ENCODE measurements at places on chromosomes 11 and 22.

- DNase-seq = peak; percentile 9
These were observed 22.2 kb downstream of the TREH start for GRCh38 chr11:118657238-118657637.

DNA sequence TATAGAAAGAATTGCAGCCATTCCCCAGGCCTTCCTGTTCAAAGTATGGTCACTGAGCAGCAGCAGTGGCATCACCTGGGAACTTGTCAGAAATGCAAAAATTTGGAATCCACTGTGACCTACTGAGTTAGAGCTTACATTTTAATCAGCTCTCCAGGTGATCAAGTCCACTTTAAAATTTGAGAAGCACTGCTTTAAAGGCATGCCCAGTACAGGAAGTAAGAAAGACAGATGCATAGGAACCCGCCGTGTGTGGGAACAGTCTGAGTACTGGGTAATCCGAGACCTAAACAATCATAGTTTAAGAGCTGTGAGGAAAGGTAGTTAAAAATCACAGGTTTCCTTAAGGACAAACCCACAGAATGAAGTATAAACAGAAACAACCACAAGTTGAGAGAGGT lies 462.4 kb downstream of the RAB38 start:
- no peak for DNase-seq

DNA sequence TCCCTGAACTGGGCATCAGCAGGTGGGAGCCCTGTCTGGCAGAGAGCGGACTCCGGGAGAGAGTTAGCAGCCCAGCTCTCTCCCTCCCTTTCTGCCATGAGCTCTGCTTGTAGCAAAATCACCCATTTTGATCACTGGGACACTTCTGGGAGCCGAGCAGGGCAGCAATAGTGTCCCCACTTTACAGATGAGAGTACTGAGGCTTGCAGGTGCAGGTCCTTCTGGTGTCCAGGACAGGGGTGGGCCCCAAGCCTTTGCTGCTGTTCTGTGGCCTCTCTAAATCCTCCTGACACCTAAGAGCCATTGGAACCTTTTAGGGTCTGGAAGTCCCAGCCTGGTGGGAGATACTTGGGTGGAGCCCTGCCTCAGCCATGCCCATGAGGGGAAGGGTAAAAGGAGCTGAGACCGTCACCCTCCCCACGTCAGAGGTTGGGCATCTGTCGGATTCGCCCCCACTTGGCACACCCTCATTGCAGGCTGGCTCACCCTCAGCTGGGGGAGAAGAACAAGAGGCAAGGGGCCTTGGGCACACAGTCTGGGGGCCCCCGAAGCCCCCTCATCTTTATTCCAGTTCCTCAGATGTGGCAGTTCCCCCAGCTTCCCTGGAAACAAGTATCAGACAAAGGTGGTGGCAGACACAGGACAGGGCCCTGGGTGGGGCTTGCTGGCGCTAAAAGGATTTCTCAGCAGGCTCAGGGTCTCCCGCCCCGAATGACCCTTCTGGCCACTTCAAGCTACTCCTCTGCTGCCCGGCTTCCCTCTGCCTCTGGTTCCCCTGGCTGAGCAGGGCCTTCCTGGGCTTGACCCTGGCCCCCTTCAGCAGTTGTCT lies 4.5 kb downstream of the RIN1 start:
- no peak for DNase-seq

DNA sequence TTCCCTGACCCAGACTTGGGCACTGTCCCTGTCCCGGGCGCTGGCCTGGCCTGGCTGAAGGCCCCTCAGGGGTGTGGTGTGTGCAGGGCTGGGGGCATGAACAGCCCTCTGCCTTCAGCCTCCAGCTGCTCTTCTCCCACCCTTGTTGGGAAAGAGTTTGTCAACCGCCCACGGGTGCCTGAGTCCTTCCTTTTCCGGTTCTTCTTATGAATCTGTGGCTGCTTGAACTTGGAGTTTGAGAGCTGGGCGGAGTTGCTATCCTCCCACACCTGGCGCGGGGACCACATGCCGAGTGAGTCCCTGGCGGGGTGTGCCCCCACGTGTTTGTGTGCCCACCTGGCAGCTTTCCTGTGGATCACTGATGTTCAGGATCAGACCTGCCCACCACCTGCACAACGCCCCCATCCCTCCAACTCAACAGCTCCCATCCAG lies 13.4 kb downstream of the NFAM1 start:
- DNase-seq = no peak

DNA sequence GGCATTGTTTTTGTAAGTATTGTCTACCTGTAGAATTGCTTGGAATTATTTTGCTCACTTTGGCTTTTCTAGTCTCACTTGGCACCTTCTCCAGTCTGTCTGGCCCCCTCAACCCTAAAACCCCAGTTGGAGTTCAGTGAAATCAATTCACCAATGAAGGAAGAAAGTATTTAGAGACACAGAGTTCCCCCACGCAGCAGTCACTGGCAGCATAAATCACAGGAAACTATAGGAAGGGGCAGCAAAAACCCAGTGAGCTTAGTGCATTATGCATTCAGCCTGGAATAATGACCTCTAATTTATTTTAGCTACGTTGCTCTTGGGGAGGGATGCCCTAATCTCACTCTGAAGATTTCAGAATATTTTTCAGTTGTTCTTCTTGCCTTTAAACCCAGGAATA lies 204.7 kb upstream of the BLID start:
- DNase-seq = no peak

- no peak for DNase-seq
These were observed at the start of gene CCDC81 for GRCh38 chr11:86374586-86374985. CCDC81 (plus strand) TSS chr11:86374887; CDS start chr11:86375164, 277 bp downstream.

- DNase-seq = no peak
These were observed 15.8 kb downstream of the LHFPL7 start for GRCh38 chr22:24930678-24931077.

GRCh38 chr22:48236261-48236660 lies 1473.8 kb downstream of the TBC1D22A start:
- DNase-seq = no peak

DNA sequence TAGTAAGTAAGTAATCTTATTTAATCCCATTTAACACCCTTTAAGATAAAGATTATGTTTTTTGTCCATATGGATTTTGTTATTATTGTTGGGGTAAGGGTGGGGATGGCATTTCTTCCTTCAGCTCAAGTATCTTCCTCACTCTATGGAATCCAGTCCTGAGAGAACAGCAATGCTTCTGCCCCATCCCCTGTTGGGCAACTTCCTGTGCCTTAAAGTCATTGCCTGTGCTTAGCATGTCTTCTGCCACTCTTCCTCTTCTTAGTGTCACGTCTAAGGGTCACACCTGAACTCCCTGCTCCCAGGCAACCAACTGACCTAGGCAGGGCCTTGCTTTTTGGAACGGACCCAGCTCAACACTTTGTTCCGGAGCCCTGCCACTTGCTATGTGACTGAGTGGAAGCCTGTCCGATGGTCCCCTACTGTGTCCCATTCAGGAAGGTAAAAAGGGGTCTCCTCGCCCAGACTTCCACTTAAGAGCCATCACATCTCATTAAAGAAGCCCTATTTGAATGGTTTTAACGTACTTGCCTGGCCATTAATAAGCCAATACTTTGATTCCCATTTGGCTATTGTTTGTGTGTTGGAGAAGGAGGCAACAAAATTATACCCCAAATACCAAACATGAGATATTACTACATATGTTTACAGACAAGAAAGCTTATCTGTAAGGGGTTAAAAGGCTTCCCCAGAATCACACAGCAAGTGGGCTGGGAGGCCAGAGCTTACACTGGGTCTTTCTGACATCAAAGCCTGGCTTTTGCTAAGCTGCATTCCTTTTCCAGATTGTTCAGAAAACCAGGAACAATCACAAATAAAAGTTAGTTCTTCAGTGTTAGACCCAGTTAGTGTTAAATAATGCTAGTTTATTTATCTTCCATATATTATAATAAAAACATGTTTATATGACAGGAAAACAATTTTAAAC lies 59.2 kb downstream of the RAB38 start:
- DNase-seq = no peak

- no peak for DNase-seq
These were observed 13.7 kb upstream of the CPT1A start for GRCh38 chr11:68855205-68855981.

DNA sequence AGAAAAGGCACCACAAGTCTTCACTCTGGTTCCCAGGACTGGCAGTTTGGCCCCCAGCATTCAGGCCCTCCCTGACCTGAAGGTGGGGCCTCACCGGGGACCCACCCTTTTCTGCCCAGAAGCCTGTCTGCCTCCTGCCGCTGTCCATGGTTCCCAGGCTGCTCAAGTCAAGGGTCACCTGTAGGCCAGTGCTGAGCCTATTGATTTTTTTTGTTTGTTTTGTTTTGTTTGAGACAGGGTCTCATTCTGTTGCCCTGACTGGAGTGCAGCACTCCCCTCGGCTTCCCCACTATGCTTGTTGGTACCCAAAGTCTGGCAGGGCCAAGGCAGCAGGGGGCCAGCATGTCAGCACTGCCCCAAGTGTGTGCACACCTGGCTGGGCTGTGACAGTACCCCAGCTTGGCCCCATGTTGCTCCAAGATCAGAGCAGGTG lies 11.0 kb upstream of the MED17 start:
- DNase-seq = no peak

DNA sequence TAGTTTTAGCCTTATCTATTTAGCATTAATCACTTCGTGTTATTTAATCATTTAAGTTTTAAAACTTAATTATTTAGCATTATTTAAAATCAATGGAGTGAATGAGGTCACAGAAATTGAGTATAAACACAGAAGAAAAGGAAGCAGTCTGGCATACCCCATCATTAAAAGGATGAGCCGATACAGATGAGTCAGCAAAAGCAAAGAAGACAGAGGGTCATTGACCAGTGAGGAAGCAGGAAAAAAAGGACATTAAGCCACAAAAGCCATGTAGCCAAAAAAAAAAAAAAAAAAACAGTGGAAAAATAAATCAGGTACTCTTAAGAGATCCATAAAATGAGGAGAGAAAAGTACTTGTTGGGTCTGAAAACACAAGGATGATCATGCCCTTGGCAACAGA lies 71.5 kb downstream of the TYR start:
- DNase-seq = no peak

DNA sequence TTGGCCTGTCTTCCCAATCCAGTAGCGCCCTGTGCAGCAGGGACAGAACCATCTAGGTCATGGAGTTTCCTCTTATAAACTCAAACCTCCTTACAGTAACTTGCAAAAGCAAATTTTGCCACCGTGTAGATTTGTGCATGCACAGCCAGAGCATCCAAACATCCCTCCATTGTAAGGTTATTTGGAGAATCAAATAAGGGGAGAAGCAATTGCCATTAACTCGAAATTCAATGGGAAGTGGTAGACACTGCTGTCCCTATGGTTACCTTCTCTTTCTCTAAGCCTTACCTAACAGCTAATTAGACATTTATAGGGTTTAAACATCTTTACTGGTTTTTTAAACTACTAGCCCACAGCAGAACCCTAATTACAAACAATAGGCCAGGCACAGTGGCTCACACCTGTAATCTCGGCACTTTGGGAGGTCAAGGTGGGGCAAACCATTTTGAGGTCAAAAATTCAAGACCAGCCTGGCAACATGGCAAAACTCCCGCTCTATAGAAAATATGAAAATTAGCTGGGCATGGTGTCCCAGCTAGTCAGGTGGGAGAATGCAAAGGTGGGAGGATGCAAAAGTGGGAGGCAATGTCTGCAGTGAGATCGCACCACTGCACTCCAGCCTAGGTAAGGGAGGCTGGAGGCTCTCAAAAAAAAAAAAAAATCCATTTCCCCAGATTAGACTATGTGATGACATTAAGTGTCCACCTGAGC lies 6.6 kb downstream of the HSPA8 start:
- no peak for DNase-seq

DNA sequence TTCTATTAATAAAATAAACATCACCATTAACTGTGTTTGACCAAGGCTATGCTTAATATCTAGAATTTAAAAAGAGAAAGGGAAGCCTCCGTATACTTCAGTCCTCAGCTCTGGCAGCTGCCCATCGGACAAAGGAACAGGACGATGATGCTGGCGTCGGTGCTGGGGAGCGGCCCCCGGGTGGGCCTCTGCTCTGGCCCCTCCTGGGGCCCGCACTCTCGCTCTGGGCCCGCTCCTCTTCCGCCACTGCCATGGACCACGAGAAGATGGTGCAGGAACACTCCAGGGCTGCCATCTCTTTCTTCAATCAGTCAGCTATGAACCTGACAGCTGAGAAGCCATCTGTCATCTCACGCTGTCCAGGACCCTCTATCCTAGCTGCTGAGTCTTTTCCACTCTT lies 25.3 kb downstream of the PDHX start:
- DNase-seq = no peak

- DNase-seq = no peak
These were observed 640.2 kb upstream of the KIRREL3 start for GRCh38 chr11:127640561-127641451.

DNA sequence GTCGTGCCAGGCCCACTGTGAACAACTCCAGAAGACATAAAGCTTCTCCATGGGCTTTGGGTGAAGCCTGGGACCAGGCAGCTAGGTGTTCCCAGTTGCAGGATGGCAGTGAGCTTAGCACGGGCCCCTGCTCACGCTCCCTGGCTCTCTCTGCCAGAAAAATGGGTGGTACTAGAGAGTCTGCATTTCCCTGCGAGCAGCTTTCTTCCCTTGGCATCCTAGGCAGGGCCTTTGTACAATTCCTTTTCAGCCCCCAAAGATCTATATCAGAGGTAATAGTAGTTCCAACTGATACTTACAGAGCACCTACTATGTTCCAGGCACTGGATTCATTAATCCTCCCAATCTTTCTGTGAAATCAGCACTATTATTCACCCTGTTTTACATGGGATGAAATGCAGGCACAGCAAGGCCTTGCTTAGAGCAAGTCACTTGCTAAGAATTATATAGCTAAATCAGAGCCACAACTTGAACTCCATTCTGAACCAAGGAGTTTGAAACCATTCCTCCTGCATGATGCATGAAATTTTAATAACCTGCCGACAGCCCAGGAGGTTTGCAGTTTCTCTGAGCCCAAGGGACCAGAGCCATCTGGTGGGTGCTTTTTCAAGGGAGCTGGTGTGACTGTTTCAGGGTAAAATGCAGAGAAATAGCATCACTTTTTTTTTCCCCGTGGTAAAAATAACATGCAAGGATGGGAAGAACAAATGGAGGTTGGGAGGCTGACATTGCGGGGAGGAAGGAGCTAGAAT lies 22.7 kb downstream of the NAV2 start:
- DNase-seq = no peak

DNA sequence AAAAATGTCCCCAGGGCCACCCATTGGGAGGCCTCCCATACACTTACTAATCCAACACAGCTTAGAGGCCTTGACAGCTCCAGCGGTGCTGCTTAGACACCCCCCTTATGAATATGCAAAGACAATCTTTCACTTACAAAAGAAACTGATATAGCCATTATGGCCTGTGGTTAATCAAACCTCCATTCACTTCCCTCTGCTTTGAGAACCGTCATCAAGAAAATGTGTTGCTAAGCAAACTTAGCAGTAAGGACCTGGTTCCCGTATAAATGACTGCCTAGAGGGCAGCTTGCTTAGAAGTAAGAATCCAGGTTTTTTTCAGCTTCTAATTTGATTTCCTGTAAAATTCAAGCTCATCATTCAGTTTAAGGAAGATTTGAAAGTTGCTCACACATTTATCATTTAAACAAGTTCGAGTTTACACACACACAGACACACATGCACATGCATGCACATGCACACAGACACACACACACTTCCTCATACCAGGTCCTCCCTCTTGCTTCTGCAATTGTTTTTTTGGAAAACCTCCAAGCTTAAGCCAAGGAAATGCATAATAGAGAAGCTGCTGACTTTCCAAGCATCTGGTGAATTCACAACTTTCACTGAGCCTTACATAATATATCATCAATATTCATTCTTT lies 137.7 kb upstream of the BLID start:
- DNase-seq = no peak

GRCh38 chr11:68107689-68108088 lies 13.5 kb downstream of the CHKA start:
- no peak for DNase-seq

- DNase-seq = no peak
These were observed 37.5 kb upstream of the LYVE1 start for GRCh38 chr11:10605941-10606381.

All from RCC 7860 (cell line).